GDM1 (cell line): ENCODE measurements at places on chromosomes 3 and 15.
A peak's percentile ranks its signal among the peaks of the same experiment; 100 is the strongest.

GRCh38 chr3:129966876-129967275, 7.6 kb upstream of the TRH start:
- DNase-seq: no peak

GRCh38 chr15:42511007-42511391, 15.6 kb downstream of the SNAP23 start:
- no peak for DNase-seq

DNA sequence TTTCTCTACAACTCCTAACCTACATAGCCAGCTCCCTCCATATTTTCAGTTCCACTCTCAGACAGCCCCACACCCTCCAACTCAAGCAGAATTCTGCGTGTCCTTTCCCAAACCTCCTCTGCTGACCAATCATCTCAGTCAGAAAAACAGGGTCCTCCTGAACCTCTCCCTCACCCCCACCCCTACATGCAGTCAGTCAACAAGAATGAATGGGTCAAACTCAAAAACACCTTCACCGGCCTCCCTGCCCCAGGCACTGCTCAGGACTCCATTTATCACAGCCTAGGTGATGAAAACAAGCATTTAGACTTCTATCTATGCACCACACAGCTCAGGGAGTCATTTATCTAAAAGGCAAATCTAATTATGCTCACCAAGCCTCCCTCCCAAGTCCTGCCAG, 32.4 kb downstream of the MYL3 start:
- no peak for DNase-seq

GRCh38 chr3:101913168-101913567, 63.9 kb downstream of the NFKBIZ start:
- no peak for DNase-seq

DNA sequence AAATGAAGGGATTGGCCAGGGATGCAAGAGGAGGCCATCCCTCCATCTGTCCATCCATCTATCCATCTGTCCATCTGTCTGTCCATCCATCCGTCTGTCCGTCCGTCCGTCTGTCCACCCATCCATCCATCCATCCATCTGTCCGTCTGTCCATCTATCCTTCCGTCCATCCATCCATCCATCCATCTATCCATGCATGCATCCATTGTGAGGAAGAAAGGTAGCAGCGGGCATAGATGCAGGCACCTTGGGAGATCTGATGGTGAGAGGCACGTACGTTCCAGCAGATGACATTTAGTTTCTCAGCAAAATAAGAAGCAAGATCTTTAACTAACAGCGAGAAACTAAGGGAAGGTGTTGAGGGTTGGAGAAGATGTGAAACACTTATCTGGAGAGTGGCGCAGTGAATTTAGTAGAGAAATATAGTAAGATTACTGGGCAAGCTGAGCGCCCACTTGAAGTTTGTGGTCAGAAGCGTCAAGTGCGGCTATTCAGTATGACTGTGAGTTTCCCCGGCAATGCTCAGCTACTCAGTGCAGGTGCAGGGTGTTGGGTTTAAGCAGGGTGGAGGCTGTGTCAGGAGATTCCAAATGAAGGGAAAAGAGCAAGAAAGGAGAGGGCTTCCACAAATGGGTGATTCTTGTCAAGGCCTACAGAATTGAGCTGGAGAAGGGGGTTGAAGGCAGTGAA, 22.4 kb upstream of the SRP14 start:
- no peak for DNase-seq

DNA sequence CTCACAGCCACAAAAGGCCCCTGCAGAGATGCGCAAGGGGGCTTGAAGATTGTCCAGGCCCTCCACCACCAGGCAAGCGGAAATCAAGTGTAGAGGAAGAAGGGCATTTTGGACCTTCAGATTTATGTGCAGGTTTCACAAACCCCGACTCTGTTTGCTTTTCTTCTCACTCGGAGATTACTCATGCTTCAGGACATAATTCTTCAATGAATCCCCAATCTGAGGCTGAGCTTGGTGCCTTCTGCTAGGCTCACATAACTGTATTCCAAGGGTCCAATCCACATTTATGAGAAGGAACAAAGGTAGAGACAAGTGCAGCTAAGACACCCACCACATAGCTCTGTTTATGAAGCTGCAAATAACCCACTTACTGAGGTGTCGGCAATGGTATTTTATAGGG, 50.6 kb upstream of the NMNAT3 start:
- DNase-seq: no peak

DNA sequence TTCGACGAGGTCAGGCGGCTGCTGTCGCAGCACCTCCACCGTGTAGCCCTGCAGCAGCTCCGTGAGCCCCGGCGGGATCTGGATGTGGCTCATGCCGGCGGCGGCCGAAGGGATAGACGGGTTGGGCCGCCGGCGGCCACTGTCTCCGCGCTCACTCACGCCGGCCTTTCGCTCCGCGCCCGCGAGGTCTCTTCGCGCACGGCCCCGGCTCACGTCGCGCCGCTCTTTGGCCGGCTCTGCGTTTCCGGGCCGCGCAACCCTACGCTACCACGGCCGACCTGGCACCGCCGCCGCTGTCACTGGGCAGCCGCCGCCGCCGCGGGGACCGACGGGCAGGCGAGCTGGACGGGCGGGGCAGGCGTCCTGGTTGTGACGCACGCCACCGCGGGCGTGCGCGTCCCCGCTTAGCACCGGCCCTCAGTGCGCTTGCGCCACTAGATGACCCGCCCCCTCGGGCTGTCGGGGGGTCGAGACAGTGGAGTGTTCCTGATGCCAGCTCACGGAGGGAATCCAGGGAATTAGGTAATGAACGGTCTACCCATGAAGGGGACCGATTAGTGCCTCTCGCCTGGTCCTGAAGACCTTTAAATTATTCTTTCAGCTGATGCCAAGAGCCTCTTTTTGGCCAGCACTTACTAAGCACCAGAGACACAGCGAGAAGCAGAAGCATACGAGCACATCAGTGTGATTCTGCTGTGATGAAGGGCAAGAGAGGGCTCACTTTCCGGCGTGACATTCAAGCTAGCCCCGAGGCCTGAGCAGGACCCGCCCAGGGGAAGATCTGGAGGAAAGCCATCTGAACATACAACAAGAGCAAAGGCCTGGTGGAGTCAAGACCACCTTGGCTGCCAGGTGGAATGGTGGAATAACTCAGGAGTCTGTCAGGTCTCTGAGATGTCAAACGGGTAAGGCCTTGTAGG, at the start of gene PRKAR2A:
Gene PRKAR2A, minus strand, starts transcription at position 371 of the 920 bp plus-strand sequence. Its CDS starts 278 bp downstream, at position 93.
- peak; percentile 74 for DNase-seq

- DNase-seq: no peak
Observed at GRCh38 chr3:139358841-139359562, 15.2 kb downstream of the MRPS22 start.

GRCh38 chr3:136428167-136428566, 178.0 kb downstream of the PCCB start:
- no peak for DNase-seq

- DNase-seq: no peak
Observed at GRCh38 chr3:16604887-16605602, at the start of gene DAZL. Gene DAZL (minus strand): TSS chr3:16605423. CDS start chr3:16605205, 218 bp downstream.

DNA sequence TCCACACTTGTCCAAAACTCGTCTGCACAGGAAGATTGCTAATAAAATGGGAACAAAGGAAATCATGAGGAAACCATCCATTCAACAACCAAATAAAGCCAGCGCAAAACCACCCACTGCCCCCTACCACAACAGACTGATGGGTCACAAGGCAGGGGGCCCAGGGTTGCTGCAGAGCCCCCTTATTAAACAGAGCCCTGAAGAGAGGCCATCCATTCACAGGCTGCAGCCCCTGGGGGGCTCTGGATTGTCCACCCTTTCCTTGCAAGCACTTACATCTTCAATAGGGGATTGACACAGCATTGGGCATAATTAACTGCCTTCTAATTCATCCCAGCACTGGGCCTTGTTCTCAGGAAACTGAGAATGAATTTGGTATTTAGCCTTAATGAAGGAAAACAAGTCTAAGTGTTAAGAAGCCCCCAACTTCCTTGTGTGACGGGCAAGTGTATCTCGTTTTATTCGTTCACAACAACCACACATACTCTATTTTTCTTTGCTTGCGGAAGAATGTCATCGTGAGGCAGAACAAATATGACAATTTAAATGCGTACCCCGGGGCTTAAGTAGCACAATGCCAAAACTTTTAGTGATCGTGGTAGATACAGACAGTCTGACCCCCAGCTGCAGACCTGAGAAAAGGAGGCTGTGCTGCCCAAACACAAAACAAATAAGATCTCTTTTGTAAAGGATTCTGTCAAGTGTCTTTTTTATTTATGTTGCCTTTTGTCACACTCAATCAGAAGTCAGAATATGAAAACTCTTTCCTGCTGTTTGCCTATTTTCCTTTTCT, 144.0 kb downstream of the SEMA6D start:
- DNase-seq: no peak

- DNase-seq: no peak
Observed at GRCh38 chr3:20064796-20065564, 24.7 kb downstream of the KAT2B start.

GRCh38 chr3:183885766-183886165, 1.1 kb upstream of the PARL start:
- no peak for DNase-seq
